ENCODE measurements at places on chromosomes 1 and 21.

GRCh38 chr1:234856845-234857245, 246.9 kb upstream of the IRF2BP2 start:
- no peak overlapping the region for H3K27ac ChIP-seq
- peaks cover 6% of the 10 kb centered on the region for H3K4me1 ChIP-seq
- no peaks in the 10 kb centered on the region for H3K27me3 ChIP-seq
- no peaks in the 10 kb centered on the region for H3K36me3 ChIP-seq
- no peak for DNase-seq
- H3K4me3 ChIP-seq, result no peak overlapping the region

GRCh38 chr1:29829448-29830344, 593.4 kb downstream of the PTPRU start:
- H3K27ac ChIP-seq, result no peak overlapping the region
- no peaks in the 10 kb centered on the region for H3K4me1 ChIP-seq
- H3K36me3 ChIP-seq, result no peaks in the 10 kb centered on the region

GRCh38 chr1:109300650-109301151, 6.1 kb downstream of the MYBPHL start:
- H3K4me1 ChIP-seq, result peaks cover 17% of the 10 kb centered on the region
- H3K27me3 ChIP-seq, result no peaks in the 10 kb centered on the region
- H3K27ac ChIP-seq, result no peak overlapping the region
- no peak for DNase-seq

DNA sequence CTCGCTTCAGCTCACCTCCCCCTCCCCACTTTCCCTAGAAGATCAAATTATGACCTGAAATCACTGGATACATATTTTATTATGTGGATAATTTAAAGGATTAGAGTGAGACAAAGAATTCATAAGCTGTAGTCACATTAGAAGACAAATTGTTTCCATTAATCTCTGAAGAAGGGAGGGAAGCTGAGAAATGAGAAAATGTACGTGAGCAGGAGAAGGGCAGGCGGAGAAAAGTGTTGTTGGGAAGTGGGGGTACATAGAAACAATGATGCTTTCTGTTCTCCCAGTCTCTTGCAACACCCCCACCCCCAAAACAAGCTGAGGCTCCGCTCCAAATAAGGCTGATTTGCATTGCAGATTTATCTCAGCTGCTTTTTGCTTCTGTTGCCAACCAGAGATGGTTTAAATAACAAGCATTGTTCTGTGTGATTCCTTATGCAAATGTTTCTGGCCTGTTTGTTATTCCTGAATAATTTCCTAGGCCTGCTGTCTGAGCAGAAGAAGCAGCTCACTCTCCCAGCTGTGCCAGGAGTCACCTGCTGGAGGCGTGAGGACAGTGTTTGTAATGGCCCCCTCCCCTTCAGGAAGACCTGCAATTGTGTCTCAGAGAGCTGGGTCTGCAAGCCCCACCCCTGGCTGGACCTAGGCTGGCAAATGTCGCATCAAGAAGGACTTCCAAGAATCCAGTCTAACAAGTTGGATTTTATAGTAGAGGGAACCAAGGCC, 121.8 kb upstream of the TNR start:
- no peaks in the 10 kb centered on the region for H3K36me3 ChIP-seq
- no peak for DNase-seq
- no peak overlapping the region for H3K4me3 ChIP-seq
- no peak overlapping the region for H3K27ac ChIP-seq

DNA sequence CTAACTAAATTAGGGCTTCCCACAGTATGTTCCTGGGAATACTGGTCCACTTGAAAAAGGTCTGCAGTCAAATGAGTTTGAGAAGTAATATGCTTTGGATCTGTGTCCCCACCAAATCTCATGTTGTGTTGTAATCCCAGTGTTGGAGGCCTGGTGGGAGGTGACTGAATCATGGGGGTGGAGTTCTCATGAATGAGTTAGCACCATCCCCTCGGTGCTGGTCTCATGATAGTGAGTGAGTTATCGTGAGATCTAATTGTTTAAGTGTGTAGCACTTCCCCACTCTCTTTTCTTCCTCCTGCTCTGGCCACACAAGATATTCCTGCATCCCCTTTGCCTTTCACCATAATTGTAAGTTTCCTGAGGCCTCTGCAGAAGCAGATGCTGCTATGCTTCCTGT, 16.9 kb upstream of the DMRTB1 start:
- peaks cover 6% of the 10 kb centered on the region for H3K27me3 ChIP-seq
- H3K27ac ChIP-seq, result no peak overlapping the region
- peak; percentile 65 for DNase-seq
- H3K36me3 ChIP-seq, result no peaks in the 10 kb centered on the region
- peaks cover 2% of the 10 kb centered on the region for H3K4me1 ChIP-seq

GRCh38 chr1:233233508-233234040, 62.0 kb downstream of the PCNX2 start:
- H3K4me3 ChIP-seq, result no peak overlapping the region
- DNase-seq, result no peak
- no peak overlapping the region for H3K27ac ChIP-seq
- H3K36me3 ChIP-seq, result peaks cover 82% of the 10 kb centered on the region
- no peaks in the 10 kb centered on the region for H3K27me3 ChIP-seq
- peaks cover 1% of the 10 kb centered on the region for H3K4me1 ChIP-seq

GRCh38 chr1:145545055-145545454, 62.7 kb upstream of the GPR89A start:
- no peaks in the 10 kb centered on the region for H3K4me1 ChIP-seq
- H3K4me3 ChIP-seq, result no peak overlapping the region
- H3K36me3 ChIP-seq, result no peaks in the 10 kb centered on the region
- H3K27me3 ChIP-seq, result no peaks in the 10 kb centered on the region
- no peak for DNase-seq

- peaks cover 20% of the 10 kb centered on the region for H3K36me3 ChIP-seq
- no peak overlapping the region for H3K4me3 ChIP-seq
- no peak for DNase-seq
- H3K27ac ChIP-seq, result no peak overlapping the region
- H3K27me3 ChIP-seq, result no peaks in the 10 kb centered on the region
- peaks cover 57% of the 10 kb centered on the region for H3K4me1 ChIP-seq
These were observed 74.5 kb downstream of the MRPL37 start for GRCh38 chr1:54274448-54274847.

DNA sequence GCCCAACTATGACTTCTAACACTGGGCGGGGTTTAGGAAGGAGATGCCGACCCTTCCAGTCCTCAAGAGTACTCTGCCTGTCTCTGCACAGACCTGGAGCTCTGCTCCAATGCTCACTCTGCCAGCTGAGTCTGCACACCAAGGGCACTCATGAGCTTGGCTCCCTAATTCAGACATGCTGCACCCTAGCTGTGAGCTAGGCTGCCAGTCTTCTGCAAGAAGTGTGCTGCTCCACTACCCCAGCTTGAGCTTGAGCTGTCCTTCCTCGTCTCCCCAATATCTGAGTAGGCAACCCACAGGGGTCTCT, 13.2 kb downstream of the TP53BP2 start:
- H3K27me3 ChIP-seq, result no peaks in the 10 kb centered on the region
- no peak overlapping the region for H3K4me3 ChIP-seq
- no peaks in the 10 kb centered on the region for H3K36me3 ChIP-seq
- peaks cover 9% of the 10 kb centered on the region for H3K4me1 ChIP-seq
- H3K27ac ChIP-seq, result no peak overlapping the region
- no peak for DNase-seq

- H3K27me3 ChIP-seq, result no peaks in the 10 kb centered on the region
- no peak overlapping the region for H3K27ac ChIP-seq
- peaks cover 12% of the 10 kb centered on the region for H3K4me1 ChIP-seq
These were observed 14.0 kb downstream of the SESN2 start for GRCh38 chr1:28273216-28273860.

- H3K4me3 ChIP-seq, result no peak overlapping the region
- H3K27ac ChIP-seq, result no peak overlapping the region
- no peak for DNase-seq
- no peaks in the 10 kb centered on the region for H3K36me3 ChIP-seq
- peaks cover 23% of the 10 kb centered on the region for H3K4me1 ChIP-seq
These were observed 2.2 kb upstream of the ATP1A2 start for GRCh38 chr1:160113407-160113806.

DNA sequence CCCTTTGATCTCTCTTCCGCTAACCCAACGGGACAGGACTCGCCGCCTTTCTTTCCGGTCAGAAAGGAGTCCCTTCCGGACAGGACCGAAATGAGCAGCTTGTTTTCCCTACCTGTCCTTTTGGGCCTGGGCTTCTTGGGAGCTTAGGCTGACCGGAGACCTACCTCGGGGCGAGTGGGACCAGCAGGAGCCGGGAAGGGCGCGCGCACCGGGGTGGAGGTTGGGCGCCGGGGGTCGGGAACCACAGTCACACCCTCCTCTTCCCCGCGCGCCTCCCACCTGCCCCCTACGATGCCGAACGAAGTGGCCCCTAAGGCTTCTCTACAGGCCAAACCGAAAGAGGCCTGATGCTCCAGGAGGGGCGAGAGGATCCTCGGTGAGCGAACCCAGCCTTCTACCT, 95.2 kb downstream of the PRKAB2 start:
- no peak overlapping the region for H3K4me3 ChIP-seq
- H3K27me3 ChIP-seq, result peaks cover 92% of the 10 kb centered on the region
- peaks cover 9% of the 10 kb centered on the region for H3K4me1 ChIP-seq
- no peaks in the 10 kb centered on the region for H3K36me3 ChIP-seq
- no peak overlapping the region for H3K27ac ChIP-seq
- DNase-seq, result no peak
